Thymus (tissue), 14 donors: ENCODE measurements at places on chromosomes 12 and 14. TPM values are rescaled to one million over a fixed set of nuclear protein-coding genes. Genes with fewer than 3 reads are reported as not detected.

DNA sequence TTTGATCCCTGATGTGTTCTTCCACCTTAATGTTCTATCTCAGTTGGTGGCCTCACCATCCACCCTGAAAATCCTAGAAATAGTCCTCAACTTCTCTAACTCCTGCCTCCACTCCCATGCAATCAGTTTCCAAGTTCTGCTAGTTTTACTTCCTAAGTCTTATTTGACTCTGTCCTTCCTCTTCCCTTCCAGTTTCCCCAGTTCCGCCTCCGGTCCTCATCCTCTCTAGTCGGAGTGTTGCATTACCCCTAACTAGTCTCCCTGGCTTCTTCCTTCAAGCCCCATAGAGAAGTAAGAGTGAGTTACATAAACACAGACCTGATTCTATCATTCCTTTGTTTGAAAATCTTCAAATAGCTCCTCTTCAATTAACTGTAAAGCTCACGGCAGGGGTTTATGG lies 236.5 kb downstream of the GXYLT1 start:
- no peak for DNase-seq

- DNase-seq: no peak
Observed at GRCh38 chr12:125610971-125611370, 545.7 kb downstream of the AACS start.

DNA sequence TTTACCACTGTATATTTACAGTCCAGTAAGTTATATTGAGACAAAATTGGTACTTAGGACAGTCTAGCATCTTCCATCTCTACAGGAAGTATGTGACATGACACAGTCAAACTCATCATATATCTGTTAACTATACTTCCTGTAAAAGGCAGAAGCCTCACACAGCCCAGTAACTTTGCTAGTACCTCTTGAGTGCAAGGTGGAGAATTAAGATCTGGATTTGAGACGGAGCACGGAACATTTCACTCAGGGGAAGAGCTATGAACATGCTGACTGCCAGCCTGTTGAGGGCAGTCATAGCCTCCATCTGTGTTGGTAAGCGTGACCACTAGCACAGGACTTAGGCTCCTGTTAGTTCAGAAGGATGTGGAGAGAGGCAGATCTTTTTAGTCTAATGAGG lies 333.7 kb upstream of the OR4E1 start:
- no peak for DNase-seq

- DNase-seq: peak; percentile 41
Observed at GRCh38 chr14:77641534-77642341, 25.3 kb upstream of the SPTLC2 start.

GRCh38 chr12:24574538-24574937 lies 374.4 kb downstream of the BCAT1 start:
- DNase-seq: no peak

The CLEC14A gene
- total RNA-seq: 4.8 TPM

The ZNF385A gene
- 1.6 TPM for total RNA-seq
